ENCODE measurements at places on chromosomes 7 and 10.

GRCh38 chr7:16365952-16366351, 55.4 kb downstream of the CRPPA start:
- no peak for DNase-seq

GRCh38 chr7:27235387-27236311, 7.0 kb upstream of the EVX1 start:
- DNase-seq, result no peak

GRCh38 chr10:44309939-44310761, 74.7 kb downstream of the CXCL12 start:
- no peak for DNase-seq

DNA sequence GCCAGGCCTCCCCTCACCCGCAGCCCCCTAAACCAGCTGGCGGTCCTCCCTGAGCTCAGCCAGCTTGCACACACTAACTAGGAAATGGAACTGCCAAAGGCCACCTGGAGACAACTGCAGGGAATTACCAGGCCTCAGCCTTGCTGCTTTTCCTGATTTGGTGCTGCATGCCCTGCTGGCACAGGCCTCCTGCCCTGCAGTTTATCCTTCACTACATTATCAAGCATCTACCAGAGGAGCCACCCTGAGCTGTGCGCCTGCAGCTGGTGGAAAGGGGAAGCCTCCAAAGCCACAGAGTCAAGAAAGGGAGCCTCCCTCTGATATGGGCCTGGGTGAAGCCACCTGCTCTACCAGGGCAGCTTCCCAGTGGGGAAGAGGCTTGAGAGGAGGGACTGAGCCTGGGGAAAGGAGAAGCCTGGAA, 139.8 kb downstream of the GRID1 start:
- no peak for DNase-seq

GRCh38 chr10:127400216-127400615, 148.9 kb upstream of the NPS start:
- DNase-seq, result no peak

- DNase-seq, result no peak
These were observed 353.2 kb downstream of the HGF start for GRCh38 chr7:81416659-81417058.

DNA sequence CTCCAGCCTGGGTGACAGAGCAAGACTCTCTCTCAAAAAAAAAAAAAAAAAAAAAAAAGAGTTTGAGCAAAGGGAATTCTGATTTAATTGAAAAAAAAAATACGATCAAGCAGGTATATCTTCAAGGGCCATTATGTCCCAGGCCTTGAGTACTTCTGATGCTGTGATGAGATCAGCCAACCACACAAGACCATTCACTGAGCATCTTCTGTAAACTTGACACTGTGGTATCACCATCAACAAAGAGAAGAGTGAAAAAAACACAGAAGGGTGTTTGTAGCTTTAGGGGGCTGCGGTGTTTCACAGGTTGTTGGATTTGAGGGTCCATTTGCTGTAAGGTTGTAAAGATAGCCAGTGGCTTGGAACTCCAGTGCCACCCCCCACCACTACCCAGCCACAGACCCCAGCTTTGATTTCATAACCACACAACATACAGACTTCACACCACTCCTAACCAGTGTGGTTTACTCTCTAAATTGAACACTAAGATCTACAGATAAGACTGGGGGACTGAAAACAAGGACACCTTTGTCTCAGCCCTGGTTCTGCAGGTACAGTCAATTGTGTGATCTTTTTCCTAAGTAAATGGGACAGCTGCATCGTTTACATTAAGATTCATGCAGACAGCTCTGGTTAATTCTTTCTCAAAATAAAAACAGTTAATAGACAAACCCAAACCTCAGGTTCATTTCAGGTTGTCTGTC, 66.4 kb downstream of the CDC123 start:
- no peak for DNase-seq

DNA sequence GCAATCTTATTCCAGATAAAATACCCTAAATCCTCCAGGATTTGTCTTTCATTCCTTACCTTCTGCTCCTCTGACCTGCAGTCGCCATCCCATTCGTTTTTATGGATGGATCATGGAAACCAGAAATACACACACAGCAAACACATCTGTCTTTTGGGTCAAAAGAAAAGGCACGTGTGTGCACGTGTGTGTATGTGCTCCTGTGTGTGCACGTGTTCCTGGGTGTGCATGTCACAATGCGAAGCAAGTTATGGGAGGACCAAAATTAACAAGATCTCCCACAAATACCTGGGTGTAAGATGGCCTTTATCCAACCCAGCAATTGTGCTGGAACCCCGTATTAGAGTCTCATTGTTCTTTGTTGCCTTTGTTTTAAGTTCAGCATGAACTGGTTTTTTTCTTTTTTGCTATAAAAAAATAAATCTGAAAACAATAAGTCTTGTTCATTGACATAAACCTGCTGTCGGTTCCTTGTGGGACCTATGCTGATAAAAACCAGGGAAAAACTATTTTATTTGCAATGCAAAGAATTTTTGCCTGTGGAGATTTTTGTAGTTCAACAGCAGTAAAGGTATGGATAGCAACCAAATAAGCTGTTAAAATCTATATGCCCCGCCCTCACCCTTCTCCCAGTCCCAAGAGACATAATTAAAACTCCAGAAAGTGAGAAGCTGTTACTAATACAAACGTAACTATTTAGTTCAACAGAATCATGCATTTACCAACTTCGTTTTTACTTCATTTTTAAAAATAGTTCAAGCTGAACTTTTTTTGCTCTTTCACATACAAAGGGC, 229.6 kb downstream of the CREB5 start:
- no peak for DNase-seq

- no peak for DNase-seq
These were observed 216.8 kb downstream of the TCERG1L start for GRCh38 chr10:131094527-131095312.

DNA sequence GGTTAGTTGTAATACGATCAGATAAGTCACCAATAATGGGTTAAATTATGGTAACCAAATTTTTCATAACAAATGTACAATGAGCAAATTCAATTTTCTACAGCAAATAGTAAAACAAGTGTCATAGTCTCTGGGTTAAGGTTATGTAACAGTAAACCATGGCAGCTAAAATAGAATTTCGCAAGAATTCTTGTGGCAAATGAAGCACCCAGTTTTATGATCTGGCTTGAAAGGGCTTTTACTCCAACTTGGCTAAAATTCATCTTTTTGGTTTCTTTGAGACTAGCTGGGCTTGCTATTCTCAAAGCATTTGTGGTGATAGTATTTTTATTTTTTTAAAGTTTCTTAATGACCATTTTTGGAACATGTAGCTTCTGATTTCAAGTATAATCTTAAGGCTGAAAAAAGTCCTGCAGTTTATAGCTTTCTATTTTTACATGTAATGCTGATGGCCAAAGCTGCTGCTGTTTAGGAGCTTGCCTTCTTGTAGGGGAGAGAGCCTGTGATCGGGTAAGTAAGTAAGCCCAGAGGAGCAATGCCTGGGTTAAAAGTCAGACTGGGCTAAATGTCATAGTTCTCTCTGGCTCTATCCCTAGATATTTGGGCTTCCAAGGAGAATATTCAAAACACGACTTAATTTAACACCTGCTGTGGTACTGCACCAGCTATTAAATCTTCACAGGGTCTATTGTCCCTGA, 55.5 kb upstream of the SYPL1 start:
- no peak for DNase-seq

GRCh38 chr7:133021196-133021595, 60.7 kb downstream of the CHCHD3 start:
- DNase-seq, result no peak

DNA sequence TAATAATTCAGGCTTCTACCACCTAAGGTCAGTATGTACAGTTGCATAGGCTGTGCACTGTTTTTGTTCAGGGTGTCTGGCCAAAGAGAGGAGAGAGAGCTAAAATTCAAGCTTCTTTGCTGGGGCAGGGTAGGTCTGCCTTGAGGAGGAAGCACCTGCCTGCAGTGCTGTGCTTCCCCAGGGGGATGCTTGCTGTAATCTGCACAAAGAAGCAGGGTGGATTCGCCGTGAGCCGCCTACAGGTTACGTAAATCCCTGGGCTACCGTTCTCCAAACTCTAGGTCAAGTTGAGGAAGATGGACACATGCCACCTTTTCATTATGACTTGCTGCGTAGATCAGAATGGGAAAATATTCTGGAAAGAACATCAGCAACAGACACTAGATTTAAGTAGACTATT, 543.3 kb downstream of the TNS3 start:
- DNase-seq, result no peak

DNA sequence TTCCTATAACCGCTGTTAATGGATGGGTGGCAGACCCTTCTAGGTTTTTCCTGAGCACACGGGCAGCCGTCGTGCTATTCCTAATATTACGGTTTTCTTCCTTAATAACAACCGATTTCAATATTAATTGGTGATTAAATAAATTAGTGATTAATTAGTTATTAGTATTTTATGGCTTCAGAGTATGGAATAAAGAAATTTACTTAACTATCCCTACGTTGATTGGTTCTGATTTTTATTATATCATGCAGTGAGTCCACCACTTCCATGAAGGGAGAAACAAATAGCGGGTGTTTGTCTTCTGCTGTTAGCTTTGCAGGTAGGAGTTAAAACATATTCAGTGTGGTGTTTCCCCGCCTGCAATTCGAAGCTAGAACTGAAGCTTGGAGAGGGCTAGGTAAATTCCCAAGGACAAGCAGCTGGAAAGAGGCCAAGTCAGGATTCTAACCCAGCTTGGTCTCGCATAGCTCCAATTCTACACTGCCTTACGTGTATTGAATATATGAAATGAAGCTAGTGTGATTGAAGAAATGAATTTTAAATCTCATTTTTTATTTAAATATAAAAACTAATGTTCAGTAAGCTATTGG, 928 bp upstream of the CSTF2T start:
- DNase-seq, result no peak

- DNase-seq, result no peak
These were observed 876 bp downstream of the GNAI1 start for GRCh38 chr7:80135309-80136104.

DNA sequence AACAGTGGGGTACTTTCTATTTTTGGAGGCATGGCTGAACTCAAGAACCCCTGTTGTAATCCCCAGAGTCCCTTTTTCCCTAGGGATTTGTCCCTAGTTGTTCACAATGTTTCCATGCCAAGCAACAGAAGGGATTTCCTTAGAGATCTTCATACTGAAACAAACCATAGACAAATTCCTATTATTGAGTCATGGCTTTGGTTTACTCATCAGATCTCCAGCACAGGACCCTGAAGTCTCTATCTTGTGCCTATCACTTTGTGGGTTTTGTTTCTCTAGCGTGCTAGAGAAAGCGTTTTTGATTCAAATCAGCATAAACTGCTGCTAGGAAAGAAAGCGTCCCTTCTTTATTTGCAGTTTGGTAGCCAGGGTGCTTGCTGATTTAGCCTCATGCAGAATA, 165.0 kb downstream of the BAMBI start:
- DNase-seq, result no peak
